ENCODE measurements at places on chromosomes 7 and 10. TPM values are rescaled to one million over a fixed set of nuclear protein-coding genes. Genes with fewer than 3 reads are reported as not detected.

CALHM2 gene
- 1.4 TPM for total RNA-seq

OGDHL gene
- total RNA-seq = 0.40 TPM

CALCR gene
- total RNA-seq = not detected

RASA4B gene
- total RNA-seq = 0.75 TPM

CLCN1 gene
- under 0.01 TPM for total RNA-seq

CYTH3 gene
- 30.1 TPM for total RNA-seq

THNSL1 gene
- total RNA-seq = 2.3 TPM

CXCL12 gene
- total RNA-seq = not detected

EBF3 gene
- total RNA-seq = 0.54 TPM

SEMA4G gene
- 3.7 TPM for total RNA-seq

NPFFR1 gene
- total RNA-seq = under 0.01 TPM

OPN4 gene
- not detected for total RNA-seq

CALN1 gene
- not detected for total RNA-seq

CCDC172 gene
- total RNA-seq = not detected

PTF1A gene
- total RNA-seq = not detected

CTNNA3 gene
- not detected for total RNA-seq

HOGA1 gene
- total RNA-seq = 0.17 TPM

DRGX gene
- not detected for total RNA-seq

UBTD1 gene
- 17.4 TPM for total RNA-seq

C10orf105 gene
- under 0.01 TPM for total RNA-seq

PWWP2B gene
- total RNA-seq = 12.3 TPM

CHST3 gene
- 85.0 TPM for total RNA-seq

TBX20 gene
- total RNA-seq = not detected

HNRNPA2B1 gene
- 62.0 TPM for total RNA-seq

LRRC4 gene
- total RNA-seq = not detected

LRRD1 gene
- total RNA-seq = not detected

DKK1 gene
- 161 TPM for total RNA-seq

TLL2 gene
- total RNA-seq = 0.59 TPM

TMEM130 gene
- total RNA-seq = not detected

NDUFB8 gene
- 199 TPM for total RNA-seq

ZNF277 gene
- total RNA-seq = 18.9 TPM

GFRA1 gene
- 0.17 TPM for total RNA-seq

CDH23 gene
- total RNA-seq = 0.17 TPM

PODXL gene
- 0.56 TPM for total RNA-seq

PTPRN2 gene
- total RNA-seq = 0.91 TPM

CALY gene
- 0.75 TPM for total RNA-seq

TRPV5 gene
- not detected for total RNA-seq

APBB1IP gene
- total RNA-seq = not detected

GRM8 gene
- not detected for total RNA-seq

CALHM1 gene
- total RNA-seq = not detected

GNG11 gene
- under 0.01 TPM for total RNA-seq

PLAC9 gene
- not detected for total RNA-seq

GIMAP6 gene
- not detected for total RNA-seq

Data from mammary epithelial cell (primary cell).